ENCODE measurements at places on chromosomes 12 and 14.

DNA sequence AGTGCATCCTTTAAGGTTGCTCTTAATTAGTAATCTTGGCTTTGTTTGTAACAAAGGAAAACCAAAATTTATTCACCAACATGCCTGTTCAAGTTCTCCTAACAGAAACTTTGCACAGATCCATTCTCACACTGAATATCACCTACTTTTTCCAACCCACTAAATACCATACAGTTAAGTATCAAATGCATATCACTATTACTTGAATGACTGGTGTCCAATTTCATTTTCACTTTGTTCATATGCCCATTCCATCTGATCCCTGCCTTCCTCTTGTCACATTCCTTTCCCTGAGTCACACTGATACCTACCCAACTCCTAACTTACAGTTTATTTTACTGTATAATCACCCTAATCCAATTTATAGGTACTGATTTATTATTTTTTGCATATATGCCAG lies 286.4 kb downstream of the NELL2 start:
- no peak for DNase-seq

DNA sequence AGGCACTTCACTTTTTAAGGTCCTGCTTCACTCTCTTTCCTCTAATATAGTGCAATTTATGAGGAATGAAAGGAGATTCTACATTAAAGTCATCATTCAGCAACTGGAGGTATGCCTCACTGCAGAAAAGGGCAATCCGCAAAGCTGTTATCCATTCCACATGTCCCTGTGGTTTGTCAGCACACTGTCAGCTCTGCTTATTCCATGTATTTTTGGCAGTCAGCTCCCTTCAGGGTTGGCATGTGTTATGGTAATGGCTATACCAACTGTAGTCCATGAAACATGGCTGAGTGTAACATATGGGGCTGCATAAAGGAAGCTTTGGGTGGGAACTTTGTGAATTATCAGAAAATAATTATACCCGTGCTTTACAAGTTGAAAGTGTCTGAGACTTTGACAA lies 154.1 kb downstream of the GALC start:
- DNase-seq: no peak

- DNase-seq: no peak
Measured at GRCh38 chr12:53232646-53233461, 845 bp upstream of the RARG start.

DNA sequence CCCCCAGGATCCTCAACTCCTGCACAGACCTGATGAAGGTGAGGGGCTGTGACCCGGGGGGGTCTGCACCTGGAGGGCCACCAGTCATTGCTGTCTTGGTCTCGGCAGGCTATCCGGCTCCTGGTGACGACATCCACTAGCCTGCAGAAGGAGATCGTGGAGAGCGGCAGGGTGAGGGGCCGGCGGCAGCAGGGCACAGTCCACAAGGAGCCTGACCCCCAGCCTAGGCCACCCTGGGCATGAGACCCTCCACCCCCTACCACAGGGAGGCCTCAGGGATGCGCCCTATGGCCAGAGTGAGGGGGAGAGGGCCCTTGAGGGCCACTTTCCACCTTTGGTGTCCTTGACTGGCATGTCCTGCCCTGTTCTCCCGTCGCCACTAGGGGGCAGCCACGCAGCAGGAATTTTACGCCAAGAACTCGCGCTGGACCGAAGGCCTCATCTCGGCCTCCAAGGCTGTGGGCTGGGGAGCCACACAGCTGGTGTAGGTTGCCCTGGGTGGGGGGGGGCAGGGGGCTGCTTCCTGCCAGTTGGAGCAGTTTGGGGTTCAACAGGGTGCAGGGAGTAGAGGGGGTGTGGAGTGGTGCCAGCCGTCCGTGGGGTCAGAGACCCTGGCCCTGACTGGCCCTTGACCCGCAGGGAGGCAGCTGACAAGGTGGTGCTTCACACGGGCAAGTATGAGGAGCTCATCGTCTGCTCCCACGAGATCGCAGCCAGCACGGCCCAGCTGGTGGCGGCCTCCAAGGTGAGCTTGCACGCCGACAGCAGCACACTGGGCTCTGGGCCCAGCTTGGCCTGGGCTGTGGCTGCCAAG lies 25.0 kb downstream of the HIP1R start:
- peak; percentile 34 for DNase-seq

DNA sequence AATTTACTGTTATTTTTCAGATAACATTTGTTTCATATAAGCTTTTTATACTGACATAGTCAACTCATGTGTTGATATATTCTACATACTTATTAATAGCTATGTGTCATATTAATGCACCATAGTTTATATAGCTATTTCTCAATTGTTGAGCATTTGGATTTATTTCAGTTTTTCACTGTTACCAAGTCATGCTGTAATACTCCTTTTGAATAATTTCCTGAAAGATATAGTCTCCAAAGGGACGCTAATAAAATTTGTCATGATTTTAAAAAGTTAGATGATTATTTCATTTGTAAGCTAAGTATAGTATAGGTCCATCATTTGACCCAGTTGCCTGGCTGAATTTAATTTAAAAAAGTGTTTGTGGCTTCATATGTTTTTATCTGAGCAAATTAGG lies 47.8 kb downstream of the ATL1 start:
- no peak for DNase-seq

DNA sequence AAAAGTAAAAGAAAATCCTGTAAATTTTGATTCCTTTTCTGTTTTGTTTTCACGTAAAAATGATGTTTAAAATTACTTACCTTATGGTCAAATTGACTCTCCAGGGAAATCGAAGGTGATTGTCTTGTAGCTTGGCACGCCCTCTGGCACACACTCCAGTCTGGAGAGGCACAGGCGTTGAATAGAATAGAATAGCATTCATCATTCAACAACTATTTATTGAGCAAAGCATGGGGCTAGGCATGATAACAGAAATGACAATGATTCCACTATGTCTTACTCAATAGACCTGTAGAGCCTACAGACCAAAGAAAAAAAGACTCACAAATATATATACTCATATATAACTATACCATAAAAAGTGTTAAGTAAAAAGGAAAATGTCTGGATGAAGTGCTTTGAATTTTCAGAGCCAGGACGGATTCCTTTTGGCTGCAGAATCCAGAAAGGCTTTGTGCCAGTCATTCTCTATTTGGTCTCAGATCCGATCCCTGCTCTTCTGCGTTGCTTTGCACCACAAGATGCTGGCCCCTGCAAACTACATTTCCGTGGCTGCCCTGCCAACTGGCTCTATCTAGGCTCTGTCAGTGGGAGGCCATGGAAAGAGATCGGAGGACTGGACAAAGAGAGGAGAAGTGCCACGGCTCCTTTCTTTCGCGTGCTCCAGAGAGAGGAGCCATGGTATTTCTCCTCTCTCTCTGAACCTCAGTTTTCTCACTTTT lies 231.8 kb downstream of the CRADD start:
- peak; percentile 62 for DNase-seq

GRCh38 chr12:105878964-105879363 lies 259.8 kb downstream of the NUAK1 start:
- DNase-seq: no peak

- DNase-seq: no peak
Measured at GRCh38 chr12:104649921-104650320, 193.2 kb downstream of the CHST11 start.

GRCh38 chr12:19191563-19191962 lies 62.0 kb downstream of the PLEKHA5 start:
- no peak for DNase-seq

All from NCI-H1092 treated with DMSO at 0.1 percent for 48 hours (cell line).